ENCODE measurements at places on chromosomes 5 and 9.
A peak's percentile ranks its signal among the peaks of the same experiment; 100 is the strongest.

DNA sequence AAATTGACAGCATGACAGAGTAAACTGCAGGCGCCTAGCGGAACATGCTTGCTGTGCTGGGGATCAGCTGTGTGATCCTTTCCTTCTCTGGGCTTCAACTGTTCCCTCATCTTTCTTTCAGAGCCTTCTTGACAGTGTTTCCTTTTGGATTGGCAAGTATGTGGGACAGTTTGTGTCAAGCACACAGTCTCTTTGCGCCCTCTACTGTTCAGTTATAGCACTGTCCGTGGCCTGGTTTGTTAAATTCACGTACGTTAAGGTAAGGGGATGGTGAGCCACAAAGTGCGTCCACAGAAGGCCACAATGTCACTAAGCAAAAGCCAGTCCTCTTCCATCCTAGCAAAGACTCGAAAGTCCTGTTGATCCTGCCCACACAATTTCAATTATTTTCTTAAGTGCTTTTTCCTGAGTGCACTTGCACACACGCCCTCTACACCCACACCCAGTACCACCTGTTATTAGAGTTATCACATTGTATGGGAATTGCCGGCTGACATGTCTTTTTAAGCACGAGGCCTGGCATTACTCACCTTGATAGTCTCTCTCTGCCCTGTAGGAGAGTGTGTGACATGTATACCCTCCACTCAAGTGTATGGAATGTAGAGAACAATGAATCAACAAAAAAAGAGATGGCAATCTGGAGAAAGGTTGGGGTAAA lies 22.5 kb upstream of the PTPN3 start:
- peak; percentile 65 for DNase-seq

DNA sequence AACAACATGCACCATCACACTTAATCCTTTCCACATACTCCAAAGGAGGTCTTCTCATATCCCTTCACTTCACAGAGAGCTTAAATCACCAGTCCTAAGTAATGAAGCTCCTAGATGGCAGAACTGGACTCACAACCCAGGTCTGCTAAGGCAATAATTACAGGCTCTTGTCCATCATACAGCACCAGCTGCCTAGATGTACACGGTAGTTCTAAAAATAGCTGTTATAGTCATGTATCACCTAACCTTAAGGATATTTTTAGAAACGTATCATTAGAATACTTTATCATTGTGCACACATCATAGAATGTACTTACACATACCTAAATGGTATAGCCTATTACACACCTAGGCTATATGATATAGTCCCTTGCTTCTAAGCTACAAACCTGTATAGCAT lies 644.6 kb upstream of the RGMB start:
- DNase-seq = no peak

GRCh38 chr5:113124265-113124664 lies 147.7 kb downstream of the DCP2 start:
- DNase-seq = no peak

DNA sequence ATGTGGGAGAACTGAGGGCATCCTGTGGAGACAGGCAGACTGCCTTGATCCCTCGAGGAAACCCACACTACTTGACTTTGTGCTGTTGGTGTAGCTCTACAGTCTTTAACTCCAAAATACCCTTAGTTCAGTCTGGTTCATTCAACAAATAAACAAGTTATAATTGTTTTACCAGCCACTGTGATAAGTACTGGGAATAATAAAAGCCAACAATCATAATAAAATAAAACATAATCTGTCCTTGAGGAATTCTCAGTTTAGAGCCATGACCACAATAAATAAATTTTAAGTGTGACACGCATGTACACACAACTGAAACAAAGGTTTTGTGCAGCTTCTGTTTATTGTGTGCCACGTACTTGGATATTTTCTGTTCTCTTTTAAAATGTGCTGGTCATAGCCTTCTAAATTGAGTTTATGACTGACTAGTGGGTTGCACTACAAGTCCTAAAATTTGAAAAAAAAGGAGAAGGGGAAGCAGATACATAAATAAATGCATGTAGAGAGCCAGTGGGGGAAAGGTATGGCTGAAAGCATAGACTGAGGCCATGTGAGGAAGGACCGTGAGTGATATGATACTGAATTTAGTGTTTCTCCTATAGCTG lies 6.2 kb upstream of the SCAMP1 start:
- no peak for DNase-seq

DNA sequence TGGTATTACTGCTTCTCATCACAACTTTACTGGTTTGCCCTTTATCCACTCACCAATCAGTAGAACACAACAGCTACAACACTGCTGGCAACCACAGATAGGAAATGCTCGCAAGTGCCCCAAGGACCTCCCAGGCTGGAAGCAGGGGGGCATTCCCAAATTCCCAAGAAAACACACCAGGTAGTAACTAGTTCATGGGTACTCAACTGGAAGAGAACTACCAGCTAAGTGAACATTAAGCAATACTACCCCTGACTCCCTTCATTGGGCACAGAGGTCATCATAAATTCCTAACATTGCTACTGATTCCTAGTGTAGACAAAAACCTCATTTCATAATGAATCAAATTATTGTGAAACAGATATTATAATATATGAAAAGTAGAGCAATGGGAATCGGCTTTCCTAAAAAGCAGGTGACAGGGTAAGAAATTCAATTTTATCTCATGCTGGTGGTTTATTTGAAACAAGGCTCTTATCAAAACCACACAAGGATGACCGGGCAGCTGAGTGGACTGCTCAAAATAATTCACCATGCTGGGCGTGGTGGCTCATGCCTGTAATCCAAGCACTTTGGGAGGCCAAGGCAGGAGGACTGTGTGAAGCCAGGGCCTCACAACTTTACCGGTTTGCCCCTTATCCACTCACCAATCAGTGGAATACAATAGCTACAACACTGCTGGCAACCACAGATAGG lies 81.6 kb downstream of the TLE1 start:
- no peak for DNase-seq

DNA sequence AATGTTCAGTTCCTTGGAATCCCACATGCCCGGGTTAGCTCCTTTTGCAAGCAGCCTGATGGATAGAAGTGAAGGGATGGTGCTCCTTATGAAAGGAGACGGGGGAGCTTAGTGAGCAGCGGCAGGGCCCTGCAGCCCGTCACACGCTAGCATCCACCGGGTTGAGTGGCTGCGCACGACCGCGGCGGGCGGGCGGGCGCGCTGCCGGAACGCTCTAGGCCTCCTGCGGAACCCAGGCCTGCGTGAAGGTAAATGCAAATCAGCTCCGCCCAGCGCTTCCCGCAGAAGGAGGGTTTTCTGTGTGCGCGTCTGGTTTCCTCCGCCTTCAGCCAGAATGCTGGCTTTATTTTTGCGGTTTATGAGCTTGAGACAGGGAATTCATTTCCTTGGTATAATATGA lies 19.8 kb downstream of the IL12B start:
- DNase-seq = peak; percentile 6

GRCh38 chr9:16726029-16726428 lies 144.4 kb downstream of the BNC2 start:
- DNase-seq = peak; percentile 23

- DNase-seq = no peak
Measured at GRCh38 chr5:143938230-143938629, 126.3 kb downstream of the HMHB1 start.

- no peak for DNase-seq
Measured at GRCh38 chr9:117028103-117028858, 341.2 kb downstream of the TRIM32 start.

GRCh38 chr9:127990554-127990953 lies 9.8 kb upstream of the EEIG1 start:
- DNase-seq = no peak

DNA sequence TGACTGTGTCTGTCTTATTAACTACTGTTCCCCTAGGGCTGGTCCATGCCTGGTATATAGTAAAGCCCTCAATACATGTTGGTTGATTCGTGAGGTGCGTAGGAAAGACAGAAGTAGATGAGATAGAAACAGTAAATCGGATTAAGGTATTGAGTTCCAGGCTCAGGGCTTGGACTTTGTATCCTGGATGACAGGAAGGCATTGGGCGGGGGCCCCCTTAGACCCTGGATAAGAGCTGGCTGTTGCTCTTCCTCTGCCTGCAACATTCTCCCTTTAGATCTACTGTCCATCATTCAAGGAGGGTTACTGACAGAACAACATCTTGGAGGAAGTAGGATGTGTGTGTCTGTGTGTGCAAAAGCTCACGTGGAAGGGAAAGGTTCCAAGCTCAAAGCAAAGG lies 31.2 kb upstream of the CTNNA1 start:
- DNase-seq = no peak

- no peak for DNase-seq
Measured at GRCh38 chr5:43581398-43581797, 21.6 kb upstream of the NNT start.

DNA sequence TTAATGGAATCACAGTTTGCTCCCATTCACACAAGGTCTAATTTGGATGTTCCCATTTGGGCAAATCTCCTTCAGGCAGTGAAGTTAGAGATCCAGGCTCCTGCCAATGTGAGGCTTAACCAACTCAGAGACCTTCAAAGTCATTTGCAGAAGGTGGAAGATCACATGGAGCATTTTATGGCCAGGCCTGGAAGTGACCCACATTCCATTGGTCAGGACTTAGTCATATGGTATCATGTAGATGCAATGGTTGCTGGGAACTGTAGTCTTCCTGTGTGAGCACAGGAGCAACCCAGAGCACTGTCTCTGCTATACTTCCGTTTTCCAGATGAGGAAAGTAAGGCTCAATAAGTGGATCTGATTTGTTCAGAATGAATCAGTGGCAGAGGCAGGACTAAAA lies 292.7 kb upstream of the SMARCA2 start:
- DNase-seq = no peak

DNA sequence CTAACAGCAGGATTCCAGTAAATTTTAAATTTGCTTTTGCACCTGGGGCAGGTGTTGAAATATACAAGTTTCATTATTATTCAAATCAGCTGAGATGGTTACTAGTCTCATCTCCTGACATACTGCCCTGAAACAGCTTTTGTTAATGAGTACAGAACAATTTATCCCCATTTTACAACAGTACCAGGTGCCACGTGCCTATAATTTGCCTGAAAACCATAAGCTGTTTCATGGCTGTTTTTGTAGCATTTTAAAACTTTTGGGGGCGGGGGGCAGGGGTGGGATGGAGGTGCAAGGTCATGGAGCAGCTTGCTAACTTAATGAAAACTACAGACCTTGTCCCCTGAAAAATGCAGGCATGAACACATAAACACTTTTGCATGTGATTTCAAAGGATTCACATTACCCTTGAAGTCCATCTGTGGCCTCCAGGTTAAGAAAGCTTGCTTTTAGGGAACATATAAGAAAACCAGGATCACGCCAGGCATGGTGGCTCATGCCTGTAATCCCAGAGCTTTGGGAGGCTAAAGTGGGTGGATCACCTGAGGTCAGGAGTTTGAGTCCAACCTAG lies 42.1 kb downstream of the TIMD4 start:
- DNase-seq = no peak

GRCh38 chr5:150489360-150490295 lies 18.3 kb upstream of the NDST1 start:
- DNase-seq = no peak

- DNase-seq = no peak
Measured at GRCh38 chr5:95915999-95916686, 45.5 kb downstream of the ELL2 start.

DNA sequence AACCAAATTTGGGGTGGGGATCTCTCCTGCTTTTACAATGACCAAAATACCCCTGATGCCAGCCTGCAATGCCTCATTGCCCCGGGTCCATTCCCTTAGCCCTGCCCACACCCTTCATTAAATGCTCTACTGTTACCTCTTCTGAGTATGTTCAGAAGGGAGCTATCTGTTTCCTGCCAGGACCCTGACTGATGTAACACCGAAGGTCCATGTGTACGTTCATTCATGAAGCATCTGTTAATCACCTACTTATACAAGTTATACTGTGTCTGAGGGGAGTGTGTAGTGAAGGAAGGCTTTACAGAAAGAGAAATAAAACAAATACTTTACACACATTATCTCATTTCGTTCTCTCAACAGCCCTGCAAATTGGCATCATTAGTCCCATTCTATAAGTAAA lies 51.9 kb downstream of the ASTN2 start:
- DNase-seq = no peak

DNA sequence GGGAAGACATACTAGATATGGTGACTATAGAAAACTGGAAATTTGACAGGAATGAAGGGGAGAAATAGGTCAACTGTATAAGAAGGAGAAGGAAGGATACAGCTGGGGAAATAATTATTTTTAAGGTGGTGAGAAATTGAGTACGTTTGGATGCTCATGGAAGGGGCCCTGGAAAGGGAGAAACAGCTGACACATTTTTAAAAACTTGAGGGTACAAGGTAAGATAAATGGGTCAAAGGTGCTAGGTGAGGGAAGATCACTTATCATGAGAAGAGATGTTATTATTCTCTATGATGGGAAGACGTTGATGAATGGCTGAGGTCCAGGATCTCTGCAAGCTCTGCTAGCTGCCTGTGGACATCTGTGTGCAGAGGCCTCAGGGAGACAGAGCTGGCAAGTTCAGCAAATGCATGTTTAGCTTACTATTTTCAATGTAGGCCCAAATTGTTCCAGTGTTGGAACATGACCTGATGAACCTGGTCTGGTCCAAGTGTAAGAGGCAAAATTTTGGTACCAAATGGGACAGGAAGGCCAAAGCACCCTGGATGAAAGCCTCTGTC lies 181.7 kb downstream of the MTRR start:
- no peak for DNase-seq

DNA sequence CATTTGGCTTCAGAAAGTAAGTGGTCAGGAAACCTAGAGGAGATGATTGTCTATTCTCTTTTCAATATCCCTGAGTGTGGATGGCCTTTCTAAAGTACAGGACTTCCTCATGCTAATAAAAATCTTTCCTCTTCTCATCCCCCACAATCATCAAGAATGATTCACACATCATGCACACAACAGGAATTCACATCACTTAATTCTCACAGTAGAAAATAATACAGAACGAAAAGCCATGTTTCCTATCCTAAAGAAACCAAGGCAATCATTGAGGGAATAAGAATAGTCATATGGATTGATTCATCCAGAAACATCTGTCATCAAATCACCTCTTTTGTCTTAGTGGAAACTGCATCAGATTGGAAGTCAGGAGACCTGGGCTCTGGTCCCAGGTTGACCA lies 203.1 kb upstream of the PIK3R1 start:
- DNase-seq = no peak

DNA sequence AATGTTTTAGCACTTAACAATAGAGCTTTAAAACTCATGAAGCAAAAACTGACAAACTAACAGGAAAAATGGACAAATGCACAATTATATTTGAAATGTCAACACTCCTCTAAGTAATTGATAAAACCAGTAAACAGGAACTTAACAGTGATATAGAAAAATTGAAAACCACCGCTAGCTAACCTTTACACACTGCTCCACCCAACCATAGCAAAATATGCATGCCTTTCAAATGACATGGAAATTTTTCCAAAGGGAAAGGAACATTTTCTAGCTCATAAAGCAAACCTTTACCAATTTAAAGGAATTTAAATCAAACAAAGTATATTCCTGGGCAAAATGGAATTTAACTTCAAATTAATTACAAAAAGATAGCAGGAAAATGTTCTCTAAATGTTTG lies 109.2 kb downstream of the ADAMTS19 start:
- DNase-seq = no peak

DNA sequence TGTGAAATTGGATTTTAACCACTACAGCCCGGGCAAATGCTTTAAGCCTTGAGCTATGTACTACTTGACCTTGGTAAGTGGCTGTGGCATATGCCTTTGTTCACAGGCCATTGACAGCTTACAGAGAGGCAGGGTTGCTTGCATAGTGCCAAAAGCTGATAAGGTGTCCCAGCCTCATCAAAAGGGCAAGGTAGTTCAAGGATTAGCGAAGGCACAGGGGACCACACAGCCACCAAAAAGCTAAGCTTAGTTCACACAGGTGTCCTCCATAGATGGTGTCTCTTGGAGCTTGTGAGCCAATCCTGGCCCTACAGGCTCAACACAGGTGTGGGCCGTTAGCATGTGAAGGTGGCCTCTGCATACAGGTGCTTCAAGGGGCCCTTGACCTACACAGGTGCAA lies 86.8 kb downstream of the ZNF622 start:
- no peak for DNase-seq
